ENCODE measurements at places on chromosomes 2 and 18.

DNA sequence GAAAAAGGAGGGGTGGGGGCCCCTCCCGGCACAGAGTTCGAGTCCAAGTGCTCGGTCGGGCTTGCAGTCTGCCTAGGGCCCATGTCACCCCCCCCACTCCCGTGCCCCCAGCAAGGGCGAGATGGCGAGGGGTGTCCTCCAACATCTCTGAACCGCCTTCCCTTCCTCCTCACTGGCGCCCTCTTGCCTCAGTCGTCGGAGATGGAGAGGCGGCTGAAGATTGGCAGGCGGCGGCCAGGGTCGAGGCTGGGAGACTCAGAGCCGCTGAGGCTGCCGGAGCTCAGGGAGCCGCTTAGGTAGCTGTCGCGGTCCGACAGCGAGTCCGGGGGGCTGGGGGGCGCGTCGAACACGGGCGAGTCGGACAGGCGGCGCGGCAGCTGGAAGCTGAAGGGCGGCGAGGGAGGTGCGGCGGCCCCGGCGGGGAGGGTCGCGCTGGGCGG, 2.3 kb downstream of the ZFP36L2 start:
- peak; percentile 57 for DNase-seq

DNA sequence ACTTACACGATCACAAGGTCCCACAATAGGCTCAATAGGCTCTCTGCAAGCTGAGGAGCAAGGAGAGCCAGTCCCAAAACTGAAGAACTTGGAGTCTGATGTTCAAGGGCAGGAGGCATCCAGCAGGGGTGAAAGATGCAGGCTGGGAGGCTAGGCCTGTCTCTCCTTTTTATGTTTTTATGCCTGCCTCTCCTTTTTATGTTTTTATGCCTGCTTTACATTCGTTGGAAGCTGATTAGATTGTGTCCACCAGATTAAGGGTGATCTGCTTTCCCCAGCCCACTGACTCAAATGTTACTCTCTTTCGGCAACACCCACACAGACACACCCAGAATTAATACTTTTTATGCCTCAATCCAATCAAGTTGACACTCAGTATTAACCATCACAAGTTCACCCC, 9.9 kb upstream of the GYPC start:
- no peak for DNase-seq

- no peak for DNase-seq
Observed at GRCh38 chr2:157420771-157421323, 23.0 kb downstream of the CYTIP start.

- no peak for DNase-seq
Observed at GRCh38 chr18:1652018-1652417, 747.3 kb downstream of the ADCYAP1 start.

- no peak for DNase-seq
Observed at GRCh38 chr2:68356599-68357239, 8.4 kb upstream of the PLEK start.

DNA sequence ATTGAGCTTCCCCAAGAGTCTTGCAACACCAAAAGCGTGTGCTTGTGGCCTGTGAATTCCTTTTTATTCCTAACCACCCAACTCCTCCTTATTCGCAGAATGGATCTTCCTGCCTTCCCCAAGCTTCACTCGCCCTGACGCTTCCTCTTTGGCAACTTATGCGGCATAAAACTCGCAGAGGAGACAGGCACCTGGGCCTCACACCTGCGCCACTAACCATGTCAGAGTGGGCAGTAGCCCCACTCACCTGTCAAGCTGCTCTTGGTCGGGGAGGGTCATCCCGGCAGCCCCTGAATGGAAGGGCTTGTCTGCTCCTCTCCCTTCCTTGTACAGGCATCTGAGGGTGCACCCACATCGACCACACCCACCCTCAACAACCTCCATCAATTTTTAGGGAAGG, 106.9 kb upstream of the GPC1 start:
- DNase-seq = no peak

- DNase-seq = no peak
Observed at GRCh38 chr2:221423210-221423804, 148.8 kb downstream of the EPHA4 start.

DNA sequence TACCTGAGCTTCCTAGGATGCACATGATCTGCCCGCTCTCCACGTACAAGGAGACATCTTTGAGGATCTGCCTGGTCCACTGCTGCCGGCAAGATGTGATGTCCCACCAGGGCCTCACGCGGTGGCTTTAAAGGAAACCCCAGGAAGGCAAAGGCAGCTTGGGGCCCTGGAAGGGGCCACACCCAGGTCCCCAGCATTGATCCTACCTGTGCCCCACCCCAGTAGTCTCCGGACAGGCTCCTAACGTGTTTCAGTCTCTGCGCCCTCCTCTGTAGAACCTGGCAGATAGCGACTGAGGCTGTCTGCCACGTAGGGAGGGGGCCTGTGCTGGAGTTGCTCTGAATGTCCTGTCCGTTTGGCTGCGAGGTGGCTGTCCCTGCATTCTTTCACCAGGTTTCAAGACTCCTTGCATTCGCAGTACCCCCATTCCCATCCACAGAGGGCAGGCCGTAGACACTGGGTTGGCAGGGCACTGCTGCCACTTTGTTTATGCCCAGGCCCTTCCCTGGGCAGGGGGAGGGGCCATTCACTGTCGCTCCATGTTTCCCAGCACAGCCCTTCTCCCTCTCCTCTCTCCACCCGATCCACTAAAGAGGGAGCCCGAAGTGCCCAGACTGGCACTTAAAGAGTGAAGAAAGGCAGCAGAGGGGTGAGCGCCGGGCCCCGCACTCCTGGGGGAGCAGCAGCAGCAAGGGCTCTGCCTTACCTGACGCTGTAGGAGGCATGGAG, 644 bp downstream of the ABCG5 start:
- no peak for DNase-seq

DNA sequence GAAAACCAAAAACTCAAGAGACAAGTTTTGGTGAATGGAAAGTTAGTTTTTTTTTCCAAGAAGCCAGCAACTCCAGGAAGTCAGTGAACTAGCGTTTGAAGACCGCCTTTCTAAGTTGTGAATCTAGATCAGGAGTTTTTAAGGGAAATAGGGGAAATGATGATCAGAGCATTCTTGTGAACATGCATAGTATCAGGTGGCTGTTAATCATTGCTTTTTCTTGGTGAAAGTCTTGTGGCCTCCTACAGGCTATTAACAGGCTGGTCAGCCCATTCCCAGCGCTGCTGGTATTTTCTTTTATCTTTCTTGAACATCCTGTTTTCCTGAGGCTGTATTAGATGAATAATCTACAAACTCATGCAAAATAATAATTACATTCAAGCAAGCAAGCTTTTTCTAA, 155.8 kb downstream of the PTPRM start:
- no peak for DNase-seq

DNA sequence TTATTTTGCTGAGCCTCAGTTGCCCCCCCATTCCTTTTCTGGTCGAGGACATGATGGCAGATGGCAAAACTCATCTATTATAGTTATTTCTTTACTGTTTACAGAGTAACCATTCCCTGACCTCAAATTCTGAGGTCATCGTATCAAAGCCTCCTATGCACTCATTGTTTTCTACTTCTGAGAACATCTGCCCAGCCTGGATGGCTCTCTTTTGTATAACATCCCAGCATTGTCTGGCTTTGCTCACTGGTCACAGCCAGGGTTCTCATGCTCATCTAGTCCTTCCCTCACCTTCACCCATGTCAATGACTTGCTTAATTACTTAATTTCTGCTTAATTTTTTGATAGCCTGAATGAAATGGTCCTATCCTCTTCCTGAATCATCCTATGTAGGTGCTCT, 472.1 kb downstream of the PARD3B start:
- no peak for DNase-seq

DNA sequence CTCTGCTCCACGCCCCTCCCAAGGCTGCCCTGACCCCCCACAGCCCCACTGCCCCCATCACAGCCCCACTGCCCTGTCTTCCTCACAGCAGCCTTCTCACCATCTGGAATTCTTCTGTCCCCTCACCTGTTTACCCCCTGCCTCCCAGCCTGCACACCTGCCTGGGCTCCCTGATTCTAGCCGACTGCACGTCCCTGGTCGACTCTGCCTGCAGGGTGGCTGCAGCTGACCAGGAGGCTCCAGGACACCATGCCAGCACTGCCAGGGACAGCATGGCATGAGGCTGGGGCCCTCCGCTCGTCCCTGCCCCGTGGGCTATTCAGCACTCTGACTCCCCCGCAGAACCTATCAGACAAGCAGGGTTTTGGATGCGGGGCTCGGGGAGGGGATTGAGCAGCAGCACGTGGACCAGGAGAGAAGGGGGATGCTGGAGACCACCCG, 254.1 kb downstream of the HDAC4 start:
- DNase-seq = no peak

- DNase-seq = no peak
Observed at GRCh38 chr18:11176481-11176881, 27.1 kb upstream of the PIEZO2 start.

DNA sequence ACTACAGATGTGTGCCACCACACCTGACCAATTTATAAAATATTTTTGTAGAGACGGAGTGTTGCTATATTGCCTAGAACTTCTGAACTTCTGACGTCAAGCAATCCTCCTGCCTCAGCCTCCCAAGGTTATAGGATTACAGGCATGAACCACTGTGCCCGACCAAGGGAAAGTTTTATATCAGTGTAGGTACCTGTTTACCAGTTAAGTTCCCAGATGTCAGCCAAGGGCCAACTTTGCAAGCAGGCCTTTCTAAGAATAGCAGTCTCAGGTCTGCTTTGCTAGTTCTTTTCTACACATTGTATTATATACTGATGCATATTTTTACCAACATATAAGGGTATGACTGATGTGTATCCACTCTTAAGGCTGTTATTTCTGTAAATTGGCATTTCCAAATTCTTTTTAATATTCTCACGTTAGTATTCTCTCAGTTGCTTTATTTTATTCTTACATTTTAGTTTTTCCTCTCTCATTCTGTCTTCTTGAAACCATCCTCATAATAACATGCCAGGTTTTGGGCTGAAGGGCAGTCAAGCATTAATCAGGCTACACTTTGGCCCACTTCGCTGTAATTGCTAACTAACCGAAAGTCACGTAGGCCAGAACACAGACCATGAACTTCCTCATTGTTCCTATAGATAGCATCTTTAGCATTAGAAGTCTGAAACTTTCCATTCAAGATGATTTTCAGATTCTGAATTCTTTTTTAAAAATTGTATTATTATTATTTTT, 25.0 kb upstream of the CXXC1 start:
- DNase-seq = no peak

- DNase-seq = no peak
Observed at GRCh38 chr2:190961918-190962487, 52.0 kb downstream of the STAT1 start.

DNA sequence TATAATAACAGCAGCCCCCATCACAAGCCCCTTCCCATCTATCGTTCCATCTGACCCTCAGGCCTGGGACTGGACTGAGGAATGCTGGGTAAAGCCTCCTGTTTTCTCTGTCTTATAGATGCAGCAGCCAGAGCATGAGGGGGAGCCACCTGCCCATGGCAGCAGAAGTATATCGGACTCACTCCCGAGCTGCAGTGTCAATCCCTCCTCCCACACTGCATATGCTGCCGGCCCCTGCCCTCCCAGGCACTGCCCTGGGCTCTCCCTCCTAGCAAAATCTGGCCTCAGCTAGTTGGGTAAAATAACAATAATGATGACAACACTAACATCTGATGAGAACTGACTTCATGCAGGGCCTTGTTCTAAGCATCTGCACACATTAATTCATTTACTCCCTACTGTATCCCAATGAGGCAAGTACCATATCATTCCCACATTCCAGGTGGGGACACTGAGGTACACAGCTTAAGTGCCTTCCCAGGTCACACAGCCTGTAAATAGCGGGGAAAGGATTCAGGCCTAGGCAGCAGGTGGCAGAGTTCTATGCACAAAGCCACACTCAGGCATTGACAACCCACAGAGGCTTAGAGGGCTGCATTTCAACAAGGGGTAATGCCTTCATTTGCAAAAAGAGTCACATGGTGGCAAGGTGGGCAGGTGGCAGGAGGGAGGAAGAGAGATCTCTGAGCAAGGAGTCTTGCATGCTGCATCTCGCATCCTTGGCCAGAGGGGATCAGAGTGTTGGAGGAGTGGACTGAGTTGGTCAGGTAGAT, 190.0 kb downstream of the ZBTB7C start:
- no peak for DNase-seq

DNA sequence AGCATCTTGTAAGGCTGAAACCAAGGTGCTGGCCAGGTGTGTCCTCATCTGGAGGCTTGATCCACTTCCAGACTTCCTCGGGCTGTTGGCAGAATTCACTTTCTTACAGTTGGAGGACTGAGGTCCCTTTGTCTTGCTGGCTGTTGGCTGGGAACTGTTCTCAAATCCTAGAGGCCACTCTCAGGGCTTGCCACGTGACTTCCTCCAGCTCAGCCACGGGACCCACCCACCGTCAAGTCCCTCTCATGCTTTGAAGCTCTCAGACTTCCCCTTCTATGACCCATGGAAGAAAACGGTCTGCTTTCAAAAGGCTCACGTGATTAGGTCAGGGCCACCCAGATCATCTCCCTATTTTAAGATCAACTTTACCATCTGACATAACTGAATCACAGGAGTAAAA, 77.1 kb downstream of the SMAD4 start:
- DNase-seq = no peak

- DNase-seq = no peak
Observed at GRCh38 chr2:109285244-109285651, 156.2 kb downstream of the SH3RF3 start.

- no peak for DNase-seq
Observed at GRCh38 chr2:7665880-7666279, 748.7 kb downstream of the RNF144A start.

GRCh38 chr2:109387778-109388469, 225.8 kb downstream of the SEPTIN10 start:
- no peak for DNase-seq

GRCh38 chr18:37586656-37587225, 21.1 kb upstream of the CELF4 start:
- DNase-seq = no peak

GRCh38 chr2:62319070-62319469, 123.2 kb downstream of the B3GNT2 start:
- no peak for DNase-seq

- DNase-seq = no peak
Observed at GRCh38 chr2:168912901-168913369, 11.8 kb downstream of the G6PC2 start.

GRCh38 chr2:64543008-64543697, 19.0 kb downstream of the AFTPH start:
- DNase-seq = no peak

DNA sequence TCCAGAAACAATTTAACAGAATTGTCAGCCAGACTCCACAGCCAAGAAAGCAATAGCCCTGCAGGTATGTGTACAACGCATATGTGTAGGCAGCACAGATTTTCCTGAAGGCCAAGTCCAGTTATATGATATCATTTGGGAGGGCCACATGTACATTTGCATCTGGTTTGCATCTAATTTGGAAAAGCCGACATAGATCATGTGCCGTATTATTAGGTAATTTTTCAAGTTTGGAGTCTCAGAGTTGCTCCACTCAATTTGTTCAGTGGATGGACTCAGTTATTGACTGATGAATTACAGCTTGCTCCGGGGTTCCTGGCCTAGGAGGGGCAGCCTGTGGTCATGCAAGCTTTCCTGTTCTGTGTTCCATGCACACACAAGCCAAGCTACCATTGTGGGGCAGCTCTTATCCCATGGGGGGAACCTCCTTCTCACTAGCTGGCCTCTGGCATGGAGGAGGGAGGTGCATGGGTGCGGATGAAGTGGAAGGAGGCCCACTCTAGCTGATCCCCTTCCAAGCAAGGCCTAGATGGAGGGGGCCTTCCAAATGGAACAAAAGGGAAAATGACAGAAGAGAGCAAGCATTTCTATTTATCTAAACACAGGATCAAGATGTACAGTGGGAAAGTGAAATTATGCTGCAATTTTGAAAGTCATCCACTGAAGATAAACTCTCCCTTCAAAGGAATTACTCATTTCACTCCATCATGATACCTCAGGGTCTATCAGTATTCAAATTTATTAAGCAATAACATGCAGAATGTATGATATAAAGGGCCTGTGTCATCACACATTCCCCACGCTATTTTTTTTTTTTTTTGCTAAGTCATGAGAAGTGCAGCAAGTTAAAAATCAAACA, 202.6 kb upstream of the SMAD2 start:
- no peak for DNase-seq

All from activated CD8-positive, alpha-beta memory T cell treated with anti-CD3 and anti-CD28 coated beads for 4 hours (primary cell).